Activated CD4-positive, alpha-beta T cell treated with anti-CD3 and anti-CD28 coated beads, Interleukin-2, amount 50 U/mL, for 48 hours (primary cell): ENCODE measurements at places on chromosomes 11 and 22.

DNA sequence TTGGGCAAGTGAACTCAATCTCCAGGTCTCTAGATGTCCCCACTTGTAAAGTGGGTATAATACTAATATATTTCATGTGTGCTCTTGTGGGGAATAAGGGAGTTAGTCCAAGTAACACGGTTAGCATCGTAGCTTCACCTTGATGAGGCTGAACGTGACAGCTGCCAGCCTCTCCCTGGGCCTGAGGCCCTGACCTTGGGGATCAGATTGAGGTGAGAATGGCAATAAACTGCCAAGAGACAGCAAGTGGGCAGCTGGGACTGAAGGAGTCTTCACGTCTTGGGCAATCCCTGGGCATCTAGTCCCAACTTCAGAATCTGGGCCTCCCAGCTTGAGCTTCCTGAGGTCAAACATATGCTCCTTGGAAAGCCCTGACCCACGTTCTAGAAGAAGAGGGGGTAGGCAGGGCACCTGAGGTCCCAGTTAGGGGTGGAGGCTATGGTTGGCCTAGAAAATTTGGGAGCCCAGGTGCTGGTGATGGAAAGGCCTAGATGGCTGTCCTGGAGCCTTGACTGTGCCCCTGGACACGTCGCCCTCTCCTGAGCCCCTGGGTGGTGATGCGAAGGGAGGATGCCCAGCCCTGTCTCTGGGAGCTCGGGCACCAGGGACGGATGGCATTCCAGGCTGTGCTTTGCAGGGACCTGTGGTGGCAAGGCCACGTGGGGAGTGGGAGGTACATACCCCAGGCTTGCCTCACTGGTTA lies 23.4 kb downstream of the ADAMTS15 start:
- no peak for DNase-seq

DNA sequence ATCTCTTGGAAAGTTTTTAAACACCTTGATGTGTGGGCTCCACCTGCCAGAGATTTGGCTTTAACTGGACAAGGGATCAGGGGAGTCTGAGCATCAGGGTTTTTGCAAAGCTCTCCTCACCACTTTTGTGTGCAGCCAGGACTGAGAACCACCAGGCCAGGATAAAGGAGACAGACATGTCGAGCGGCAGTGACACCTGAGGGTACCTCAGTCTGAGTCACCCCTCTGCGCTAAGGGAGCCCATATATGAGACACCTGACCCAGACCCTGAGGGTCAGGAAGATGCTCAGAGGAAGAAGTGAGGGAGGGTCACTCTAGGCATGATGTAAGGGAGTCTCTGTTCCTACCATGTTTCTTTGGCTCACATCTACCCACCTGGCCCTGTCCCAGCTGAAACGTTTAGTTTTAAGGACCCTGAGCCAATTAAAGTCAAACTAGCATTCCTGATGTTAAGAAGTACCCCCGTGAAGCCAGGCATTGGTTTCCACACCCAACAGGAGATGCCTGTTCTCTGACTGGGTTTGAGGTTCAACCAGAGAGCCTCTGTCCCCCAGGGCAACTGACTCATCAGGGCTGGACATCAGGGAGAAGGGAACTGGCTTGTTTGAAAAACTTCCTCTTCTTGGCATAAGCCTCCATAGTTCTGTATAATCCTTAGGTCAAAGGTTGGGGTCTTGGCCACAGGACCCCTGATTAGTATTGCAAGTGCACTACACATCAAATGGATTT lies 72.4 kb upstream of the BIRC3 start:
- DNase-seq: no peak

- DNase-seq: no peak
These were observed 642.7 kb upstream of the TENM4 start for GRCh38 chr11:80083531-80083951.

- no peak for DNase-seq
These were observed 2.7 kb downstream of the UPB1 start for GRCh38 chr22:24497841-24498258.

- DNase-seq: no peak
These were observed 23.4 kb upstream of the ADA2 start for GRCh38 chr22:17242641-17243040.

- DNase-seq: no peak
These were observed 13.6 kb upstream of the NUP160 start for GRCh38 chr11:47861728-47862127.

- DNase-seq: no peak
These were observed 121.8 kb upstream of the NTM start for GRCh38 chr11:131248588-131248987.

DNA sequence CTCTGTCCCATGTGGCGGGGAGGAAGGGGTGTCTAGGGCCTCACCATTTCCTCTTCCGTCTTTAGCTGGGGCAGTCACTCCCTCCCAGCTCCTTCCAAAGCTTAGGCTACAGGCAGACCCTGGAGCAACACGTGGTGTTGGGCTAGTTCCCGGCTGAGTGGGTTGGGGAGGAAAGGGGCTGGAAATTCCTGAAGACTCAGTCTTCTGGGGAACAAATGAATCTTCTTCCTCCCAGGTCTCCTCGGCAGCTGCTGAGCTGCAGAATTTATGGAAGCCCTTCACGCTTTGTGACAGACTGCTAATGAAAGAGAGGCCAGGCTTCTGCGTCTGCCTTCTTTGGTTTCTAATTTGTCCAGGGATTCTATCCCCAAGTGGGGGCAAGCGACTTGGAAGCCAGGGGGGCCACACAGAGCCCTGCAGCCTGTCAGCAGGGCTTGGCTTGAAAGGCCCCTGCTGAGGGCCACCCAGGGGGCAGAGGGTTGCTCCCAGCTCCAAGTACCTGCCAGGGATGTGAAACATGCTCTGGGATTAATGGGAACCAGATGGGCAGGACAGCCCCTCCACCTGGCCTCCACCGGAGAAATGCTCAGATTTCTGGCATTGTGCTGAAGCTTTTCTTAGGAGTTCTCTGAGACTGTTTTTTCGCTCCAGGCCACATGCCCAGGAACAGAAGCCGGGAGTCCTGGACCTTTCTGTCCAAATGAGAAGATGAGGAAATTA lies 123.1 kb downstream of the PKNOX2 start:
- no peak for DNase-seq

DNA sequence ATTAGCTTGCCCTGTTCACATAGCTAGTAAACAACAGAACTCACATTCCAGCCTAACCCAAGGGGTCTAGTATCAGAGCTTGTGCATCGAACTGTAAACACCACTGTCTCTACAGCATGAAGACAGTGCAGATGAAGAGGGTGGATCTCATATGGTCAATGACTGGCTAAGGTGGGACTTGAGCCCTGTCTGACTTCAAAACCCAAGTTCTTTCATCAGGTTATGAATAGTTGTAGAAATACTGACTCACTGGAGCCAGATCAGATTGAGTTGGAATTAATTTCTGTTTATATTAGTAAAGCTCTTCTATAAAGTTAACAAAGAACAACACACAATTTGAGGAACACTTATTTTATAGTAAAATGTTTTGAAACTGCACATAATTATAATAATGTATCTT lies 161.7 kb upstream of the ARHGAP20 start:
- no peak for DNase-seq

GRCh38 chr11:128857341-128857740 lies 9.8 kb downstream of the KCNJ1 start:
- no peak for DNase-seq

GRCh38 chr11:44399968-44400367 lies 90.0 kb upstream of the ALX4 start:
- no peak for DNase-seq

- DNase-seq: no peak
These were observed 43.6 kb downstream of the MRE11 start for GRCh38 chr11:94450048-94450447.

- no peak for DNase-seq
These were observed 2.2 kb downstream of the TANGO2 start for GRCh38 chr22:20022978-20023613.

DNA sequence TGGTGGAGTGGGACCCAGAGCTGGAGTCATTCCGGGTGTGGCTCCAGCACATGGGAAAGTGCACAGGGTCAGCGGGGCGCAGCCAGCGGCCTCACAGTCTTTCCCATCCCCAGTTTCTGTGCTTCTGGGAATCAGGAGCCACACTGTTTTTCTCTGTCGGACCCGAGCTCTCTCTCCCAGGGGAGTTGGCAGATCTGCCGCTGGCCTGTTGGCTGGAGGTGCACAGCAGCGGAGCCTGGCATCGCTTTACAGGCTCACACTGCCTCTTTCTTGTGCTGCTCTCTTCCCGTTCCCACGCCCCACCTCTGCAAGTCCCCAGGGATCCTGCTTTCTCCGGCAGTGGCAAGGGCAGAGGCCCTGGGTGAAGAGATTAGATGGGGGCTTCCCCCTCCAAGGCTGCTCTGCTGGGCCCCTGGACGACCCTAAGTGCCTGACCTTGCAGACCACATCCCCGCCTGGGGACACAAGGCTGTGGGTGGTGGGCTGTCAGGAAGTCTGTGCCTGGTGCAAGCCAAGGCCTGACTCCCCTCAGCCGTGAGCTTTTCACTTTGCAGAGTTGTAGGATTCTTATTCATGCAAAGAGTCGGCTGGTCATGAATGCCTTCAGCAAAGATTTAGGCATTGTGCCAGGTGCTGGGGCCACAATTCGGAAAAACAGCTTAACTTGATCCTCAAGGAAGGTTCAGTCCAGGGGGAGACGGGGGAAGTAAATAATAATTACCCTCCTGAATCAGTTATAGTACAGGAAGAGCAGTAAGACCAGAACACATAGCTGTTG lies 116.3 kb downstream of the TIMP3 start:
- DNase-seq: no peak

DNA sequence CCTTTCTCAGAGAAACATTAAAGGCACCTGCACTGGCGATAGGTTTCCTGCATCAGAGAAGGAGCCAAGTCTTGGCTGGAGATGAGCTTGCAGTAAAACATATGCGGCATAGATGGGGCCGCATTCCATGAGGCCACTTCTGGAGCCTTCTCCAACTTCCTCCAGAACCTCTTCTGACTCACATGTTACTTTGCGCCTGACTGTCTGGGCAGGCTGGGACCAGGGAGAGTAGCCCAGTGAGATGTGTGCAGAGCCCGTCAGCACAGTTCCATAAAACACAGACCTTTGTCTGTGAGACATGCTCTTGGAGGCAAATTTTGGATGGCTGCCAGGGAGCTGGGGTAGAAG lies 55.4 kb upstream of the BID start:
- DNase-seq: no peak

DNA sequence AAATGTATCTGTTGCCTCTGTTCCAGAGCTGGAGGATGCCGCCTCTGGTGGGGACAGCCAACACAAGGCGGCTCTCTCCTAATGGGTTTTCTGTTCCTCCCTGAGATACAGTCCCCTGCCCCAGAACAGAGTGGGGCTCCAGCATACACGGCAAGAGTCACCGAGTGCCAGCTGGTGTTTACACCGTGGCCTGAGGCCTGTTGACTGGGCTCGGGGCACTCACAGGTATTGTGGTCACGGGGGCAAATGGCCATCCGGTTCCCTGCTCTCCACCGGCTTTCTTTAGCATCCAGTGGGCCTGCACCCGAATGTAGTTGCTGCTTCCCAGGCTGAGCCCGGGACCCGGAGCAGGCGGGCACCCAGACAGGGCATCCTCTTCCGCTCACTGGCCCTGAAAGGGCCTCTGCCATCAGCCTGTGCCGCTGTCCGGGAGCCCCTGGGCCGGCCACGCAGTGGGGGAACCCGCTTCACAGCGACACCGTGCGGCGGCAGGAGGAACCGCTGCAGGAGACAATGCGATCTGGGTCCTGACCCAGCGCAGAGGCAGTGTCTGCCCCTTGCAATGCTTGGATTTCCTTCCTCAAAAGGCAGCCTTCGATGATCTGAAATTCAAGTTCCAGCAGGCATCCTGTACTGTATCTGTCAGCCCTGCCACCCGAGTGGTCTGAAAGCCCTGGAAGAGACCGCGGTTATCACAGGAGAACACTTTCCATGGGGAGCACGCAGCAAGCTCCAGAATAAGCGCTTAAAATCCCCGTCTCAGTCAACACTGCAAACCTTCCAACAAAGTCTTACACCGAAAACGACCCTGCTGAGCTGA lies 859 bp upstream of the KRTAP5-5 start:
- peak; percentile 71 for DNase-seq

DNA sequence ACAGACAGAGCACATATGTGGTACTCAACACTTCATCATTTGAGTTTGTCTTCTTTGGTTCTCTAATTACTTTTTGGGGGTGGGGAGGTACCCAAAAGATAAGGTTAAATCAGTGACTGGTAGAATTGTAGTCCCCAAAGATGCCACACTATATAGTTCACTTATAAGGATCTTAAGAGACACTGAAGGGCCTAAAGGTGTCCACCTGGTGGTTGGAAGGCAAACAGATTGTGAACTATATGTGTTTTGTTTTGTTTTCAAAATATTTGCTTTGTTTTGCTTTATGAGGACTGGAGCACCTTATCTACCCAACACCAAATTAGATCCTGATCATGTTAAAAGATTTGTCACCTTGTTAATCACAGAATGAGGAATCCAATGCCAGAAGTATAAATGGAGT lies 136.1 kb downstream of the DCDC1 start:
- DNase-seq: no peak

GRCh38 chr11:10743354-10744000 lies 7.6 kb upstream of the CTR9 start:
- no peak for DNase-seq

- DNase-seq: no peak
These were observed 61.0 kb upstream of the MYO18B start for GRCh38 chr22:25680956-25681355.

DNA sequence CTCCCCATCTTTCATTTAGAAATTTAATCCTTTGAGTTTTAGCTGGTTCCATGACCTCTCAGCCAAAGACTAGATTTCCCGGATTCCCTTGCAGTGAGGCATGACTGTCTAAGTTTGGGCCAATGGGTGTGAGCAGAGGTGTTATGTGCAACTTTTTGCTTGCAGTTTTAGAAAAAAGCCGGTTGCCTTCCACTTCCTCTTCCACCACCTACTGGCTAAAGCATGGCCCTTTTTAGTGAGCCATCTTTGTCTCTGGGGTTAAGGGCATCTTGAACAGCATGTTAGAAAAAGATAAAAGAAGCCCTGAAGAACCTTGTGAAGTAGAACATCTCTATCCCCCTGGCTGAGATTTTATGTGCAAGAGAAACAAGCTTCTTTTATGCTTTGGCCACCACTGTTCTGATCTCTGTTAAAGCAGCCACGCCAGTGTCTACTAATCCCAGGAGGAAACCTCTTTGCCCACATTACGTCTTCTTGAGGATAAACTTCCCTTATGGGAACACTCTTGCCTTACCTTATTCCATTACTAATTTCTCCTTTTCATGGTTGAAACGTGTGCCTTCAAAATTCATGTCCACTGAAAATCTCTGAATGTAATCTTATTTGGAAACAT lies 279.9 kb downstream of the TENM4 start:
- DNase-seq: no peak

GRCh38 chr22:46490538-46490937 lies 46.9 kb downstream of the CELSR1 start:
- DNase-seq: no peak

DNA sequence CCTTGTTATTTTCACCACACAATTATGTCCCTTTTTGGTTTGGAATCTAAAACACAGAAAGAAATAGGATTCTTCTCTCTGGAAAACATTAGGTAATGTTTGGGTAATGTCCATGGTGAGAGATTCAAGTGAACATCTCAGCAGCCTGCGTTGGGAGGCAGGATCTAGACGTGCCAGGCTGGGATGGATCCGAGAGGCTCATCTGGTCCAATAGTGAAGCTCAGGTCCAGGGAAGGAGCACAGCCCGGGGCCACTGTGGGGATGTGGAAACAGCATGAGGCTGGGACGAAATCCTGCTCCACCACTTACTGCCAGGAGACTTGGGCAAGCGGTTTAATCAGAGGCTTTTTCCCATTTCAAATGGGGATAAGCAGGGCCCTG lies 109.9 kb downstream of the CSNK2A3 start:
- no peak for DNase-seq

GRCh38 chr22:42270176-42270509 lies 310 bp downstream of the TCF20 start:
- no peak for DNase-seq

- DNase-seq: no peak
These were observed 23.8 kb downstream of the POU2AF2 start for GRCh38 chr11:111269146-111269868.
